Jurkat, Clone E6-1 (cell line): ENCODE measurements at places on chromosomes 1 and 21.

DNA sequence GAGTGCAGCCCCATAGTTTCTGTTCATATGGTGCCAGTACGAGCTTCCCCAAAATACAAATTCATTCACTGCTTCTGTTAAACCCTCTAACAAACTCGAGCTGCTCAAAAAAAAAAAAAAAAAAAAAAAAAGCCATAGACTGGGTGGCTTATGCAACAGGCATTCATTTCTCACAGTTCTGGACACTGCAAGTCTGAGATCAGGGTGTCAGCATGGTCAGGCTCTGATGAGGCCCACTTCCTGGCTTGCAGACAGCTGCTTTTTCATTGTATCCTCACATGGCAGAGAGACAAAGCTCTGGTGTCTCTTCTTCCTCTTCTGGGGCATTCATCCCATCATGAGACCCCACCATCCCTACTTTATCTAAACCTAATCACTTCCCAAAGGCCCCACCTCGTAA, 121.6 kb downstream of the PTBP2 start:
- DNase-seq, result no peak

- DNase-seq, result no peak
Observed at GRCh38 chr1:95340061-95340460, 106.1 kb downstream of the RWDD3 start.

- DNase-seq, result no peak
Observed at GRCh38 chr1:15326691-15327588, 79.9 kb downstream of the FHAD1 start.

DNA sequence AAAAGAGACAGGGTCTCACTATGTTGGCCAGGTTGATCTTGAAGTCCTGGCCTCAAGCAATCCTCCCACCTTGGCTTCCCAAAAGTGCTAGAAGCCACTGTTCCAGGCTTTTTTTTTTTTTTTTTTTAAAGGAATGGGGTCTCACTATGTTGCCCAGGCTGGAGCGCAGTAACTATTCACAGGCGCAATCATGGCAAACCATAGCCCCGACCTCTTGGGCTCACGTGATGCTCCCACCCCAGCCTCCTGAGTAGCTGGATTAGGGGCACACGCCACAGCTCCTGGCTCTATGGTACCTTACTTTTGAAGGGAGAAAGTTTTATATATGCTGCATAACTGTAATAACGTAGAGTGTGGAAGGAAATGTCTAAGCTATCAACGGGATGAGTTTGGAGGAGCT, 5.7 kb upstream of the ATP13A2 start:
- no peak for DNase-seq

DNA sequence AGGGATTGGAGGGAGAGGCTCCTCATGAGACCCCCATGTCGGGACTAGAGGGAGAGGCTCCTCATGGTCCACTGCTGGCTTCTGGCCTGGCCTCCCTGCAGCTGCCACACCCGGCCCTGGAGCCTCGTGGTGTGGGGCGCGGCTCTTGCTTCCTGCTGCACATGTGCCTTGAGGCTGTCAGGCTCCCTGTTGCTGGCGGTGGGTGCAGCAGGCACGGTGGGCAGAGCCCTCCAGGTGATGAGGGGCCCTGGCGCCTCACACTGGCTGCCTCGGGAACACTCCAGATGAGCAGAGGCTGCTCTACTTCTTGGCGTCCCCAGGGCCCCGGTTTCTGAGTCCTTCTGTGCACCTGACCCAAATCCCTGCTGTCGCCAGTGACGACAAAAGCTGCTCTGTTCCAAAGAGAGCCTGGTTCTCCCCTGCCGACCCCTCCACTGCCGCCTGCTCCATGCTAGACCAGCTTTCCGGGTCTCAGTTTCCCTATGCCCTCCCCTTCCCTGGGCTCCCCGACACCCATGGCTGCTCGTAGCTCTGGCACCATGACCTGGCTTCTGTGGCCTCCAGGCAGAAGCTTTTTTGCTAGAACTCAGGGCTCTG, 9.7 kb upstream of the ATAD3B start:
- DNase-seq, result no peak

GRCh38 chr1:212219679-212220463, 65.3 kb upstream of the PPP2R5A start:
- DNase-seq, result no peak

- no peak for DNase-seq
Observed at GRCh38 chr1:190904091-190904695, 426.5 kb upstream of the BRINP3 start.

GRCh38 chr1:7422966-7423365, 348.1 kb upstream of the VAMP3 start:
- DNase-seq, result no peak

- DNase-seq, result no peak
Observed at GRCh38 chr1:233478611-233479010, 135.3 kb upstream of the KCNK1 start.

DNA sequence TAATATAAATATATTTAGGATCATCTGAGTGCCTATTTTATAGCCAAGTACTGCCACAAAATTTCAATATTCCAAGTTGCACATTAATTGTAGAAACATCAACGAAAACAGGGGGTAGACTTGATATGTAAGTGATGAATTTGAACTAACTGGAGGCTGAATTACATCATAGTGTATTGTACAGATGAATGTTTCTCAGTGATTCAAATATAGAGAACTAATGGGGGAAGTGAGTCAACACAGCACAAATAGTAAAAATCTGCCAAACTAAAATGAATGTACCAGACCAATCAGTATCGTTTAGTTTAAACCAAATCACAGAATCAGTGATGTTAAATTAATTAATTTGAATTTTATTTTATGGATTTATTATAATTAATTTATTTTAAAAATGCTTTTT, 42.8 kb downstream of the RTCA start:
- no peak for DNase-seq

DNA sequence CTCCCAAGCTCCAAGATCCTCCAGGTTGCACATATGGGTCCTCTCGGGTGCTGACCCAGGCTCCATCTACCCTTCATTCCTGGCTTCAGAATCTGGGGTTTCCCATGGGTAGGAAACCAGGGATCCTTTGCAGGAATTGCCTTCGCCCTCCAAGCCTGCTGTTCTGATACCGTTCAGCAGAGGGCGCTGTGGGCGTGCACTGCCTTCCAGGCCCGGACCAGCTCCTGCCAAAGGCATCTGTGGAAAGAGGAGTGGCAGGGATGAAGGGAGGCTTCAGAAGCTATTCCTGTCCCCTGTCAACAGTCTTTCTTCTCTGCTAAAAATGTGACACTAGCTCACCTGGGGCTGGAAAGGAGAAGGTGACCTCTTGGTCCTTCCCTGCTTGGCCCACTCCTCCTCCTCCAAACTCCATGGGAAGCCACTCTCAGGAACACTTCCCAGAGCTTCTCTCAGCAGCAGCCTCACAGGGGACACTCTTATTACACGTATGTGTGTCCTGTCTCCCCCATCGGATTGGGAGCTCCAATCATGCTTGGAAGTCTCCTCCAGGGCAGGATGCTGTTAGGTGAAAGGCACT, 71.2 kb downstream of the VWA5B1 start:
- no peak for DNase-seq

DNA sequence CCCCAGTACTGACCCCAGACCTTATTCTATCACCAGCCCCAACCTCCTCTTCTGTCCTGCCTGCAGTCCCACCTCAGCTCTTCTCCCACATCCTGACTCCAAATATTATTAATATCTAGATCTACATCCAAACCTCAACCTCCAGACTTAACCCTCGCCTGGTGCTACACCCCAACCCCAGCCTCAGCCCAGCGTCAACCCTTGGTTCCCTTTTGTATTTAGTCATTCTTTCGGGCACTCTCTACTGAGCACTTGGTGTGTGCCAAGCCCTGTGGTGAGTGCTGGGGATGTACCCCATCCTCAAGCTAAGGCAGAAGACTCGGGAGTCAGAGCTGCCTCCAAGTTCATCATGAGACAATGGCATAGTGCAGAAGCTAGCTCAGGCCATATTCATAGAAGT, 1.1 kb downstream of the SHISAL2A start:
- DNase-seq, result no peak

- DNase-seq, result no peak
Observed at GRCh38 chr1:24258735-24259424, 60.3 kb upstream of the GRHL3 start.

DNA sequence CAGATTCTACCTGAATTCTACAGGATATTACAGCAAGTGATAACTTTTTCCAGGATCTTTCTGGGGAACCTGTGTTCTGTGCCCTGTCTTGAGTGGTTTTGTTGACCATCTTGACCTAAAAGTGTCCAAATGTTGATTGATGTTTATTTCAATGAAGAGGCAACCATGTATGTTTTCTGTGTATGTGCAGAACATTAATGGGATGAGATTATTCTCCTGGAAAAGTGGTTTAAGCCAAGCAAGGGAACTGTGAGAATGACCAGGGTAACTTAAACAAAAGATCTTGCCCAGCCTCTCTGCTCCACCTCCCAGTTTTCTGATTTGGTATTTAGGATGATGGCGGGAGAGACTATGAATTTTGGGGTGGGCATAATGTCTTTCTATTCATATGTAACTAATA, 1.0 kb upstream of the SAMD13 start:
- no peak for DNase-seq

DNA sequence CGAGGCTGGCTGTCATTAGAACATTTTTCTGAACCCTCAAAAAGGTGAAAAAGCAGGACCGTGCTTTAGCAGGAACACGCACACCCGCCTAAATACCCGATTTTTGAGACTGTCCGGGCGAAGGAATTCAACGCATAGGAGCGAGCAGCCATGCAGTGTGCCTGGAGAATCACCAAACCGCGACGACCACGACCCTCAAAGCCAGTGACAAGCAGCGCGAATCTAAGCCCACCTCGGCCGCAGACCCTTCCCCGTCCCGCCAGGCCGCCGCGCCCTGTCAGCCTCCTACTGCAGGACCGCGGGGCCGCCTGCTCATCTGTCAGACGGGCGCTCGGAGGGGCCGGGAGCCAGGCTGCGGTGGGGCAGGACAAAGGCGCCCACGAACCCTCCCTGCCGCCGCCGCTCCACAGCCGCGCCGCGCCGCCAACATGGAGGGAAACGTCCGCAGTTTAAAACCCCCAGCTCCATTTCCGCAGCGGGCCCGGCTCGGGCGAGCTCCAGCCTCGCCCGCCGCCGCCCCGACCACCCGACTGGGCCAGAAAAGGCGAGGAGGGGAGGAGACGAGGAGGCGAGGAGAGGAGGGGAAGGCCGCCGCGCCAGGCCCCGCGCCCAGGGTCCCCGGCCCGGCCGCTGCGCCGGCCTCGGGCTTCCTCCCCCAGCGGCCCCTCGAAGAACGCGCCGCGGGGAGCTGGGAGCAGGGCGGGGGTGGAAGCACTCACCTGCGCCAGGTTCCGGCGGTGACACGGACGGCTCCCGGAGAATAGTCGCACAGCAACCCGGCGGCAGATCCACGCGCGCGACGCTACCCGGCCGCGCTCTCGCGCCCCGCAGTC, at the start of gene LBR:
Gene LBR (minus strand): TSS at position 804 of the 833 bp plus-strand sequence. CDS start 3,963 bp downstream, outside the sequence.
- no peak for DNase-seq

- DNase-seq, result peak; percentile 17
Observed at GRCh38 chr21:43916691-43917514, 51.9 kb downstream of the AGPAT3 start.

DNA sequence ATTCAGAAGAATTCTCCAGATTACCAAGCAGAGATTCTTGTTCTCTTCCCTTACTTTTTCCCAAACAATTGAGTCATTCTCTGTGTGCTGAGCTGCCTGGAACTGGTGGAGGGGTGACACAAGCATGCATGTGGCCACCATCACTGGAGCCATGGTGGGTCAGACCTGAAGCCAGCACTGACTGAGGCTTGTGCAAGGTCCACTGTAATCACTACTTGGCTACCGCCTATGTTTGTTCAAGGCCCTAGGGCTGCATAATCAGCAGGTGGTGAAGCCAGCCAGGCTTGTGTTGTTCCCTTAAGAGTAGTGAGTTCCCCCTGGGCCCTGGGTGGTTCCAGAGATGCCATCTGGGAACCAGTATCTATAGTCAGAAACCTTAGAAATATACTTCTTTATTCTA, 183.8 kb downstream of the DNAH14 start:
- DNase-seq, result no peak

GRCh38 chr1:154352581-154353459, 27.5 kb downstream of the ATP8B2 start:
- DNase-seq, result peak; percentile 40

- no peak for DNase-seq
Observed at GRCh38 chr1:966135-966703, at the start of gene PLEKHN1. TSS of gene PLEKHN1 (plus strand) at chr1:966482. CDS start at chr1:966532, 50 bp downstream.

GRCh38 chr1:36760081-36760480, 274.2 kb downstream of the GRIK3 start:
- no peak for DNase-seq

DNA sequence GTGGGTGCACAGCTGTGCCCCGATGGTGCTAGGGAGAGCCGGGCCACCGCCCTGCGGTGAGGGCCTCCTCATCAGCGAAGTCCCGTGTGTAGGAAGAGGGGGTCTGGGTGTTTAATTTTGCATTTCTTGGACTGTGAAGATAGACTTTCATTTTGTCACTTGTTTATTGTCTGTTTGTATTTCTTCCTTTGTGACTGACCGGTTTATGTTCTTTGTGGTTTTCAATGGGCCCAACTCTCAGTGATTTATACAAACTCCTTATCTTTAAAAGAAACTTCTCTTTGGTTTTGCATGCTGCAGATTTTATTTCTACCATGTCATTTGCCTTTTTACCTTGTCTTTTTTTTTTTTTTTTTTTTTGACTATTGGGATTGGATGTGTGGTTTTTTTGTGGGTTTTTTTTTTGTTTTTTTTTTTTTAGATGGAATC, 65.1 kb downstream of the COL18A1 start:
- DNase-seq, result no peak

GRCh38 chr1:232978091-232978634, 27.8 kb downstream of the NTPCR start:
- no peak for DNase-seq

DNA sequence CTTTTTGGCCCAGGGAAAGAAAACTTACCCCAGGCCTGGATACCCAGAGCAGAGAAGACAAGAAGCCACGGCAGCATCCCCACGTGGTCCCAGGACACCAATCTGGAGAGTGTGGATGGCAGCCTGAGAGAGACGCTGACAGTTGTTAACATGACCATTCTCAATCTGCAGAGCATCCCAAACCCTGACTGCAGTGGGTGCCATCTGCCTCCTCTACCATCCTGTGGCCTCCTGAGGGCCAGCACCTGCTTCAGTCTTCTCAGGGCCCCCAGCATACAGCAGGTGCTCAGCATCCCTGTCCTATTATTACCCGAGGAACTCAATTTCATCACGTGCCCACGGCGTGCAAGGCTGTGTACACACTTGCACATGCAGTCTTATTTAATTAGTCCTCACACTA, 785 bp downstream of the PGLYRP4 start:
- no peak for DNase-seq
